ENCODE measurements at places on chromosomes 2 and 18.

- DNase-seq, result no peak
These were observed 77.8 kb downstream of the CTIF start for GRCh38 chr18:48616484-48617255.

DNA sequence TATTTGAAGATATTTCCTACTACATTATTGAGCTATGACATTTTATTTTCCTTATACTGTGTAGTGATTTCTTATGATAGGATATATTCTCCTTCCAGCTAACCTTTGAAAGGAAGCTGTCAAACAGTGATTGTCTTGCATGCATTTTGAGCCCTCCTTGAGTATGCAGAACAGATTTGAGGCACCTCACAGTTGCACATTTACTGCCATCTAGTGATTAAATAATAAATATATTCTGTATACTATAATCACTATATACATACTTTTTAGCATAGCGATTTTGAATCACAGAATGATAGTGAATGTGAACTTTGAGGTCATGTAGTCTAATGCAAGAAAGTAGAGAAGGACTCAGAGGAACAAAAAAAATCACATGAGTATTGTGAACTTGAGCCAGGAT, 268.4 kb upstream of the CDH19 start:
- no peak for DNase-seq

- DNase-seq, result no peak
These were observed 7.3 kb downstream of the CEBPZ start for GRCh38 chr2:37224063-37224462.

DNA sequence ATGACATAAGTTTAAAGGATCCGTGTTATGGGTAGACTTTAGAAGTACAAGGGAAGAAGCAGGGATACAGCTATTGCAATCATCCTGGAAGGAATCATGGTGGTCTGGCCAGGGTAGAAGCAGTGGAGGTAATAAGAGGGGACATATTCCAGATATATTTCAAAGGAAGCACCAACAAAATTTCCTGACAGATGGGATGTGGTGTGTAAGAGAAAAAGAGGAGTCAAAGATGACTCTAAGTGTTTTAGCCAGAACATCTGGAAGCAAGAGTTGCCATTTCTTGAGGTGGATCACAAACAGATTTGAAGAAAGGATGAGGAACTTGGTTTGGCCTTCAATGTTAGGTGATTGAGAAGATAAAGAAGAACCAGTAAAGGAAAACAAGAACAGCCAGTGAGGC, 133.1 kb upstream of the CTAGE1 start:
- DNase-seq, result no peak

- DNase-seq, result no peak
These were observed 20.8 kb upstream of the CHN1 start for GRCh38 chr2:175025946-175026345.

GRCh38 chr2:103165836-103166235, 404.0 kb downstream of the TMEM182 start:
- no peak for DNase-seq

Measured in NCI-H524 treated with DMSO at 0.1 percent for 48 hours (cell line).